Astrocyte of the hippocampus (primary cell): ENCODE measurements at places on chromosomes 11 and 22.

DNA sequence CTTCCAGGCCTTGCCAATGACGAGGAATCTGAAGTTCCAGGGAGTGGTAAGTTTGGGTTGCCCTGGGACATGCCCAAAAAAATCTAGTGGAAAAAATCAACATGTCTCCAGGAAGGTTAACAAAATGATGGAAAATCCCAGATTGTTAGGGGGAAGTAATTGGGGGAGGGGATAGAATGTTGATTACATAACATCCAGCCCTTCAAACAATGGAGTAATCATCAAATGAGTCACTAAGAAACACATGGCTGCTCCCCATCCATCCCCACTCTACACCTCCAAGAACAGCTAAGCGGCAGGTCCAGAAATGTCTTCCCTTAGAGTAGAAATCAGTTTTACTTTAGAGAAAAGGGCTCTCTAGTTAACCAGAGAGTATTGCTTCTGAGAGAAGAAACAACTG lies 94.9 kb downstream of the ETS1 start:
- DNase-seq: no peak

DNA sequence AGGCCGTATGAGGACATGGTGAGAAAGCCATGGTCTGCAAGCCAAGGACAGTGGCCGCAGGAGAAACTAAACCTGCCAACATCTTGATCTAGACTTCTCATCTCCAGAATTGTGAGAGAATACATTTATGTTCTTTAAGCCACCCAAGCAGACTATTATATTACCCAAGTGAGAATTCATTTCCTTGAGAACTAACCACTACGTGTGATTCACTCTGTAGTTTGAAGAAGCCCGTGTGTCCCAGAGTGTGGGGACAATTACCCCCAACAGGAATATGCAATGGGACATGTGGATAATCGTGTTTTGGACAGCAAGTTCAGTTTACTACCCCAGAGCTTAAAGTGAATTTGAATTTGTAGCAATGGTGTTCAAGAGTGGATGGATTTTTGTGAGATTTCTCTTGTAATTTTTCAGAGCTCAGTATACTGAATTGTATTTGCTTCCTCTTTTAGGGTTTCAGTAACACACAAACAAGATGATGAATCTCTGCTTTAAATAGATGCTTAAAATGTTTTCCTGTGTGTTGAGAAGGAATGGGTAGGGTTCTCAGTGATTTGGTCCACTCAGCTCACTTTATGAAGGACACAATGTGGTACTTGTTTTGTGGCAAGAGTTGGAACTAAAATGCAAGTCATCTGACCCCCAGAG lies 100.0 kb upstream of the ARHGAP20 start:
- DNase-seq: no peak

- no peak for DNase-seq
Observed at GRCh38 chr11:123856444-123856843, 29.0 kb downstream of the TMEM225 start.

DNA sequence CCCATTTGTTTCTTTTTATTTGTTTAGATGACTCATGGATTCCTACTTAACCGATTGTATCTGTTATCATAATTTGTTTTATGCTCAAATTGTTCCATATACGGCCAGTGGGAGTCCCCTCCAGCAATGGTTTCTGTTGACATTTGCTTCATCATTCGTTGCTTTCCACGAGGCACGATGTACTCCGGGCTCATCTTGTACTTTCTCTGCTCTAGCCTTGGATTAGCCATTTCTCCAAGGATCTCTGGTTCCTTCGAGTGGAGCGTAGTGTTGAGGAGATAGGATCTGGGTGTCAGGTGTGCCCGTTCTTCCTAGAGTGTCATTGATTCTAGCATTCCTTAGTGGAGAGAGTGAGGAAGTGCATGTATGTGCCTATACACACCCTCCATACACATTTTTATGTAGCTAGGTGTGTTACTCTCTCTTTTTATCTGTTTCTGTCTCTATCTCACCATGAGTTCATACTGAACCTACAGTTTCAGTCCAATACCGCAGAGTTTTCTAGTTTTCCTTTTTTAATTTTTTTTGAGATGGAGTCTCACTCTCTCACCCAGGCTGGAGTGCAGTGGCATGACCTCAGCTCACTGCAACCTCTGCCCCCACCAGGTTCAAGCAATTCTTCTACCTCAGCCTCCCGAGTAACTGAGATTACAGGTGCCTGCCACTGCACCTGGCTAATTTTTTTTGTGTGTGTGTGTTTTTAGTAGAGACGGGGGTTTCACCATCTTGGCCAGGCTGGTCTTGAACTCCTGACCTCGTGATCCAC lies 31.4 kb downstream of the TECTA start:
- peak; percentile 18 for DNase-seq

DNA sequence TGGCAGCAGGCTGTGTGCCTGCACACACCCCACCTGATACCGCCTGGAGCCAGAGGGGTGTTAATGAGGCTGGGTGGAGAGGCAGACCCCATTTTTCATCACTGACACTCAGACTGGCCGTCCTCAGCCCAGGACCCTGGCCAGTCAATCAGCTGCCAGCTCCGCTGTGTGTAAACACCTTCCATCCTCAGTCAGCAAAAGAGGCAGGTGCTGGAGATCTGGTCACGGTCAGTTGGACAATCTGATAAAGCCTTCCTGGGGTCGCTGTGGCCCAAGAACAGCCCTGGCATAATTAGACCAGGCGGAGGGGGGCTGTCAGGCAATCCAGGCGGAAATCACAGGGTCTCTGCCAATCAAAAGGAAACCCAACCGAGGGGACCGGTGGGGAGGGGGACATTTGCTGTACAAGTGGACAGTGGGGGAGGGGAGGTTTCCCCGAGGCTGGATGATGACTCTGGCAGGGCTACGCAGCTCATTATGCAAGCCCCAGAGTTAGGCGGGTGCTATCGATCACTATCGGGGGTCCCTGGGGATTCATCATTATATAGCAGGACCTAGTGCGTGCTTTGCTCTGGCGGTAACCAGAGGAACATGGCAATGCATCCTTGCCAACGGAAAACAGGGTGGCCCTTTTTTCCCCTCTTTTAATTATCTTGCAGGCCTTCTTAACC lies 72.9 kb downstream of the ABTB2 start:
- DNase-seq: no peak

DNA sequence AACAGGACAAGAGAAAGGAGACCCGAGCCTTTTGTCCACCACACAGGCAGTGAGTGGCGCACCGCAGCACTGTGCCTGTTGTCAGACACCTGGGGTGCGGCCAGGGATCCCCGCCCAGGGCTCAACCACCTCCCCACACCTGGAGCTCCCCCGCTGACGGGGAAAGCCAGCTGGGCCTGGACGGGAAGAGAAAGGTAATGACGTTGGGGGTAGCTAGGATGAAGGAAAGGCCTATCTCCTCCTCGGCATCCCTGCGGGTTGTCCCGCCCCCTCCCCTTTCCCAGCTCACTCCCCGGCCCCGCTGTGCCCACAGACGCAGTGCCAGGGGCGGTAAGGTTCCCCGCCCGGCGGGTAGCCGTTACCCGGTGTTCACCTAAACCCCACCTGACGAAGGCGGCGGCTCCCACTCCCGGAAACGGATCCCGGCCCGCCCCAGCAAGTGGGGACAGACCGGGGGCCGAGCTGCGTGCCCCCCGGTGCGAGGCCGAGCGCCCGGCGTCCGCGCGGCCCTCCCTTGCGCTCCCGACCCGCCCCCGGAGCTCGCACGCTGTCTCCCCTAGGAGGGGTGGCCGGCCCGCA lies 495 bp downstream of the HYOU1 start:
- peak; percentile 38 for DNase-seq

DNA sequence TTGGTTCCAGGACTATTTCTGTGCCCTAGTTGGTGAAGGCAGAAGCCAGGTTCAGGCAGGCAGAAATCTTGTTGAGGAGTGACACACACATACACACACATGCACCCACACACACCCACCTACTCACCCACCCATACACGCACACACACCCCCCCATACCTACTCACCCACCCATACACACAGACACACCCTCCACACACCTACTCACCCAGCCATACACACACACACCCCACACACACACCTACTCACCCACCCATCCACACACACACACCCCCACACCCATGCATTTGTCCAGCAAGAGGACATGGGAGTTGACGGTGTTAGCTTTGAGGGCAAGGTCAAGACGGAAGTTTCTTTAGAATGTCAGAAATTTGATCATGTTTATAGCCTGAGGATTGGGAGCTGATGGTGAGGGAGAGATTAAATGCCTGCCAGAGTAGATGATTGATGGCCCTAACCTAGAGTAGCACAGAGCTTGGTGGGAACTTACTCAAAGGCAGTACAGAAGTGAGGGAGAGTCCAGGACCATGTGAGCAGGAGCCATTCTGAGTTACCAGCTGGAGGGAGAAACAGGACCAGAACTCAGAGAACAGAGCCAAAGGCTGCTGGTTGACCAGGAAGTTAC lies 68.9 kb downstream of the CYB5R2 start:
- DNase-seq: no peak

- peak; percentile 81 for DNase-seq
Observed at GRCh38 chr22:27105142-27106025, 448.0 kb downstream of the MIAT start.

- DNase-seq: no peak
Observed at GRCh38 chr11:3339340-3339624, 39.7 kb downstream of the ZNF195 start.

GRCh38 chr11:28529046-28529445 lies 420.9 kb downstream of the METTL15 start:
- peak; percentile 65 for DNase-seq

DNA sequence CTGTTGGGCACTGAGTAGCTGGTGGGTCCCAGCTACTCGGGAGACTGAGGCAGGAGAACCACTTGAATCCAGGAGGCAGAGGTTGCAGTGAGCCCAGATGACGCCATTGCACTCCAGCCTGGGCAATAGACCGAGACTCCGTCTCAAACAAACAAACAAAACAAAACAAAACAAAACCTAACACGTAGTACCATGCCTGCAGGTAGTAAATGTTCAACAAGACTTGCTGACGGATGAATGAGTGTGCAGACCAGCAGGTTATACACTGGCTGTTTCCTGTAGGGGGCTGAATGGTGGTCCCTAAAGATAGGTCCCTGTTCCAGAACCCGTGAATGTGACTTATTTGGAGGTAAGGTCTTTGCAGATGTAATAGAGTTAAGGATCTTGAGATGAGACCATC lies 12.8 kb upstream of the MRGPRD start:
- no peak for DNase-seq

DNA sequence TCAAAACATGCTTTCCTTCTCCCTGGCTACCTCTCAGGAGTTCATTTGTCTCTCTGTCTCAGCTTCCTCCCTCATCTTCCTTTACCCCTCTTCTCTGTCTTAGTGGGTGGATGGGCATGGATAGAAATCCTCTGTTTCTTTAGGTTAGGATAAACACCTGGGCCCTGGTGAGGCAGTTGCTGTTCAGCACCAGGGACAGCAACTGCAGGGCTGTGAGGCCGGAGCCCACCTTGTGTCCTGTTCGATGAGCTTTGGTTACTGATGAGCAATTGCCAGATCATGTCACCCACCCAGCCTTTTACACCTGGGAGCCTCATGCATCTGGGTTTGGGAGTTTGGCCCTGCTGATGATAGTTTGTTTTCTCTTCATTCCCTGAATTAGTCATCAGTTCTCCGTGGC lies 6.1 kb upstream of the CRYBB3 start:
- DNase-seq: peak; percentile 45

GRCh38 chr22:35892192-35892591 lies 136.4 kb downstream of the RBFOX2 start:
- peak; percentile 75 for DNase-seq

DNA sequence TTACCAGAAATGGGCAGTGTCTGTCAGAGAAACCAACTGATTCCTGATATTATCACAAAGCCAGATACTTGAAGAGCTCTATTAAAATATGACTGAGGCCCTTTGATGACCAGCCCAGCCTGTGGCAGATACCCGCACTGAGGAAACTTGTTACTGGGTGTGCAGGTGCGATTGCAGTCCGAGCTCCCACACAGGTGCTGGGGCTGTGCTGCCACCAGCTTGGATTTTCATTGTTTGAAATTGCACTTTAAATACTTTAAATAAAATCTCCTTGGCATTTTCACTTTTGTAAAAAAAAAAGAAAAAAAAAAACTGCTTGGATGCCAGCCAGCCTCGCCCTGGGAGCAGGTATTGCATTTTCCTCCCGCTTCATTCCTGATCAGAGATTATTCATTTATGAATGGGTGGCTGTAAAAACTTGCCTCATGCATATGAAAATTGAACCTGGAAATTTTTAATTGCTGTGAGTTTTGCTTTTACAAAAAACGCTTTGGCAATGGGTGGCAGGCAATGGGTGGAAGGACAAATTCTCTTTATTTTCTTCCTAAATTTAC lies 21.2 kb downstream of the EHF start:
- no peak for DNase-seq

GRCh38 chr11:130431331-130431773 lies 2.9 kb upstream of the ADAMTS8 start:
- DNase-seq: peak; percentile 88

GRCh38 chr11:19803506-19803998 lies 90.9 kb downstream of the NAV2 start:
- DNase-seq: no peak

- DNase-seq: no peak
Observed at GRCh38 chr11:134070342-134070845, 1.5 kb downstream of the JAM3 start.

DNA sequence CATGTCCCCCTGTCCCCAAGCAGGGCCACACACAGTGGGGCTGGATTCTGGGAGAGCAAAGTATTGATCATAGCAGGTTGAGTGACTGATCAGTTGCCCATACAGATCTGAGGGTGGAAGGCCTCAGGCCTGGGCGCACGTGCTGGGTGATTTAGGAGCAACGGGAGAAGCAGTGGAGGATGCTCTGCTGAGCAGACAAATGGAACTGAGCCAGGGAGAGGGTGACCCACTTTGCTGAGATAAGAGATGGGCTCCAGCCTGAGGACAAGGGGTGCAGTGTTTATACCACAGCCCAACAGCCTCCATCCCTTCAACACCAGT lies 15.0 kb downstream of the GNAZ start:
- DNase-seq: no peak

GRCh38 chr22:25545146-25545545 lies 19.3 kb upstream of the GRK3 start:
- no peak for DNase-seq

DNA sequence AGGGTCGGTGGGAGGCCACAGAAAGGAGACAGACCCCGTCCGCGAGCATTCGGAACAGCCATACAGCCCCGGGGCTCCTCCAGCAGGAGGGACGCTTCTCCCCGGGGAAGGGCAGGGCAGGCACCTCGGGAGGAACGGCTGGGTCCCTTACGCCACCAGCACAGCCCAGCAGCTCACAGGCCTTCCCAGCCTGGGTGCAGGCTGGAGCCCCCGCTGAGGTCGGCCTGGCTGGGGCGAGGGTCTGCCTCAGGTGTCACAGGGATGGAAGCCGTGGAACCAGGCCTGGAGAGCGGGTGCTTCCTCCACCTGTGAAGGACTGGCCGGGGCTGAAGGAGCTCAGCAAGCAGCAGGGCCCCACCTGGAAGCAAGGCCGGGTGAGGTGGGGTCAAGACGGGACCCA lies 732.3 kb downstream of the BRD1 start:
- no peak for DNase-seq

DNA sequence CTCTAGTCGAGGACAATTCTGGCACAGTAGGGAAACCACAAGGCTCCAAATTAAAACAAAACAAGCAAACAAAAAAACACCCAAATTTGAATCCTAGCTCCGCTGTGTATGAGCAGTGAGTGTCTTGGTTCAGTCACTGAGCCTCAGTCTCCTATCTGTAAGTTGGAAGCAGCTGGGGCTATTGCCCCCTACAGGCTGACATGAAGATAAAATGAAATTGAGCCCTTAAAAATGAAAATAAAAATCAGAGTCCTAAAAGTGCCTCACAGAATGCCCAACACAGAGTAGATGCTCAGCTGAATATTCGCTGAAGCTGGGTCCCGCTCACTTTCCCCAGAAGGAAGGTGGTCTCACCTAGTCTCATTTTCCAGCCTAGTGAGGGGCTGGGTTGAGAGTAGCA lies 65.2 kb downstream of the PDE2A start:
- DNase-seq: peak; percentile 20
